ENCODE measurements at places on chromosomes 2 and 18. TPM values are rescaled to one million over a fixed set of nuclear protein-coding genes. Genes with fewer than 3 reads are reported as not detected.

DNA sequence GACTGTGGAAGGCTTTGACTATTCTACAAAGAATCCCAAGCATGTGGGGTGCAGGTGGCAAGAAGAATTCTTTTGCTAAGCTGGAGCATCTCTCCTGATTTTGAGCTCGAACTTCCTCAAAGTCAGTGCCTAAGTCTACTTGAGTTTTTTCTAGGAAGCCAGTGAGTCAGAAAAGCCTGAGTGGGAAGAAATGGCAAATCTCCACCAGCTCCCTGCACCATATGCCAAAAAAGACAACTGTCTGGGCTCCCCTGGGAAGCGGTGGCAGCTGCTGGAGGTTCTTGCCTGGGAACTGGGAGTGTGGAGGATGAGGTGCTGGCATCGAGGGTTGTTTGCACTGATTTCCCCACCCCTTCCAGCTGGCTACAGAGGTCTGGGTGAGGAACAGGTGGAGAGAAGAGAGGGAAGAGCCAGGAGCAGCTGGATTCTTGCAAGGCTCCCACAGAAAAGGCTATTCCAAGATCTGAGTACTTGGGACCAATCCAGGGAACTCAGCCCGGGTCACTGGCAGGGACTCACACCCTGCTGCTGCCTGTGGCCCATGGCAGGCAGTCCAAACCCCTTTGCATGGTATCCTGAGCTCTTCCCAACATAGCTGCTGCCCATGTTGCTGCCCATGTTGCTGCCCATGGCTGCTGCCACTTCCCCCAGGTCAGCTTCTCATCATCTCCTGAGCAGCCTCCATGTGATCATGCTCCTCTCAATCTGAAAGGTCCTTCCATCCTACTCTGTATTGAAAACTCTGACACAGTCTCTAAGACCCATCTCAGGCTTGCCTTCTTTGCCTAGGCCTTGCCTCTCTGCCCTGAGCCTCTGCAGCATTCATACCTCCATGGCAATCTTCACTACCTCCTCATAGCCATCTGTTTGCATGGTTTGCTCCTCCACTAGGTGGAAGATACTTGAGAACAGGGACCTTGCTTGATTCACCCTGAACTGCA lies 128.3 kb upstream of the SPATS2L start:
- H3K27me3 ChIP-seq = peaks cover 6% of the 10 kb centered on the region
- no peaks in the 10 kb centered on the region for H3K4me1 ChIP-seq
- no peak for DNase-seq
- H3K4me3 ChIP-seq = no peak overlapping the region
- H3K36me3 ChIP-seq = no peaks in the 10 kb centered on the region

DNA sequence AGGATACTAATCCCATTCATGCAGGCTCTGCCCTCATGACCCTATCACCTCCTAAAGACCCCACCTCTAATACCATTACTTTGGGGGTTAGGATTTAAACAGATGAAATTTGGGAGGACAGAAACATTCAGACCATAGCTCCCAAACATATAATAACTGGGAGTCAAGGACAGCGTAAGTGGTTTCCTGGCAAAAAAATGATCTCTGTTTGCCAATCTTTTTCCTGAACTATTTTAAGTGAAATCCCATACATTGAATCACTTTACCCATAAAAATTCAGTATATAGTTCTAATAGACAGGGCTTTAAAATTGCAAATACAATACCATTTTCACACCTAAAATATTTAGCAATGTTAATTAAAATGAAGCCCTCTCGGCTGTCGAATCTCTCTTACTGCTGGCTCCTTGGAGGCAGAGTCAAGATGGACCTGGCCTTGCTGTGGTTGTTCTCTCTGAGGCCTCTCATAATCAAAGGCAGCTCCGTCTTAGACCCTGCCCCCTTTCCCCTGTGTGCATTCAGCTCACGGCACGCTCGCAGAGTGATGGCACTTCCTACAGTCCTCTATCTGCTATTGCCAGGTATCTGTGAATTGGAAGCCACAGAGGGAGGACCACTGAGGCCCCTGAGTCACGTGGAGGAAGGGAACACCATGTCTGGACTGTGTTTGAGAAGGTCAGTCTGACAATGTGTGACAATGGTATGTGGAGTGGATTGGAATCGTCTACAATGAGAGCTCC lies 132.3 kb downstream of the UXS1 start:
- DNase-seq = no peak
- no peak overlapping the region for H3K27ac ChIP-seq
- H3K4me1 ChIP-seq = peaks cover 10% of the 10 kb centered on the region
- H3K27me3 ChIP-seq = peaks cover 15% of the 10 kb centered on the region
- H3K36me3 ChIP-seq = no peaks in the 10 kb centered on the region

DNA sequence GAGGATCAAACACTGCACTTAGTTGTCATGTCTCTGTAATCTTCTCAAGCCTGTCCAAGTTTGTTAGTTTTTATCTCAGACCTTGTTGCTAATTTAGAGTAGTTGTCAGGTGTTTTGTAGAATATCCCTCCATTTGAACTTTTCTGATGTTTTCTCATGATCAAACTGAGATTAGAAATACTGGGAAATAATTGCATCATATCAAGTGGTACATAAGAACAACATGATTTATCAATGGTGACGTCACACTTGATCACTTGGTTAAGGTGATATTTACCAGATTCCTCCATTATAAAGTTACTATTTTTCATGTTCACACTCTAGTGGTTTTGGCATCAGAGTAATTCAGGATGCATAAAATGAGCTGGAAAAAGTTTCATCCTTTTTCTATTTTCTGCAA lies 1182.4 kb upstream of the ZEB2 start:
- no peak overlapping the region for H3K4me3 ChIP-seq
- no peaks in the 10 kb centered on the region for H3K27me3 ChIP-seq
- no peaks in the 10 kb centered on the region for H3K36me3 ChIP-seq
- DNase-seq = no peak
- H3K27ac ChIP-seq = no peak overlapping the region
- H3K4me1 ChIP-seq = no peaks in the 10 kb centered on the region

GRCh38 chr2:174106736-174107135 lies 141.6 kb upstream of the SP3 start:
- H3K27ac ChIP-seq = no peak overlapping the region
- no peaks in the 10 kb centered on the region for H3K27me3 ChIP-seq
- H3K4me3 ChIP-seq = no peak overlapping the region
- H3K4me1 ChIP-seq = no peaks in the 10 kb centered on the region
- no peaks in the 10 kb centered on the region for H3K36me3 ChIP-seq

DNA sequence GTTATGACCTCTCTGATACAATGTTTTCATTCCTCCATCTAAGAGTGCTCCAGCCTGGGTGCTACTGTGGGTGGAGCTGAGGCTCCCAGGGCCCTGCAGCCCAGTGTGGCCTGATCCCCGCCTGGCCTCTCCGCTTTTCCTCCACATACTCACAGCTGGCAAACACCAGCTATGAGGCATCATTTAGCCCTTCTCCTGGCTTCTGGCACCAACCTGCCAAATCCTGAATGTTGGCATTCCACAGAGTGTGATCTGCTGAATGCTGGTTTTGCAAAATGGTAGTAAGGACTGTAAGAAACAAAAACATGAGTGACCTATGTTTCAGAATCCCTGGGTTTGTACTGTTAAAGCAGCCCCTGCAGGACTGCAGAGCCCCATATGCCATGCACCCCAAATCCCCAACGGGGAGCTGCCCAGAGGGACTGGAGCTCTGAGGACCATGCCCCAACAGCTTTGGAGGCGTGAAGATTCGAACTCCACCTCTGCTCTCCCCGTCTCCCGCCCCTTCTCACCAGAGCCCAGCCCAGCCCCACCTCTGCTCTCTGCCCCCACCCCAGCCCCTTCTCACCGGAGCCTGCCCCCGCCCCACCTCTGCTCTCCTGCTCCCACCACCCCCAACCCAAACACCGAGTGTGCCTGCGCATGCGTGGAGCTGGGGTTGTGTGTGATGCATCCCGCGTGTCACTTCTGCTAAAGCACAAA lies 4.2 kb downstream of the SLC66A2 start:
- peaks cover 47% of the 10 kb centered on the region for H3K4me1 ChIP-seq
- DNase-seq = peak; percentile 59
- peaks cover 4% of the 10 kb centered on the region for H3K27me3 ChIP-seq
- no peak overlapping the region for H3K4me3 ChIP-seq
- H3K36me3 ChIP-seq = peaks cover 22% of the 10 kb centered on the region

GRCh38 chr2:85383850-85384249 lies 26.3 kb downstream of the CAPG start:
- H3K4me1 ChIP-seq = no peaks in the 10 kb centered on the region
- no peak for DNase-seq
- H3K36me3 ChIP-seq = peaks cover 3% of the 10 kb centered on the region
- H3K27me3 ChIP-seq = no peaks in the 10 kb centered on the region
- H3K4me3 ChIP-seq = no peak overlapping the region

- no peaks in the 10 kb centered on the region for H3K36me3 ChIP-seq
- no peaks in the 10 kb centered on the region for H3K27me3 ChIP-seq
Measured at GRCh38 chr2:201854841-201855240, 48.5 kb downstream of the CDK15 start.

DNA sequence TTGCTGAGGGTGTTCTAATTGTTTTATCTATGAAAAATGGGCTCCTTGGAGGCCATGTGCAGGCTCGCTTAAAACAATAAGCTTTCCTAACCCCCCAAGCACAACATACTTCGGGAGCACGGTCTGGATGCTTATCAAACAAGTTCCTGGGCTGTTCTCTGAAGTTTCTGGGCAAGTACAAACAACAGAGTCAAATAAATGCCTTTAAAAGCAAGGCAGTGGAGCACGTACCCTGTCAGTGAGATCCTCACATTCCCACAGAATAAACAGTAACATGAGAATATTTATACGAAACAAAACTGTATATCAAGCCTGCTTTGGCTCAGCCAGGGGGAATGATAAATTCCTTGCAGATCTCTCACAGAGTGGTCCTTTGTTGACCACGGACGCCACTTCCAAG lies 44.8 kb downstream of the FTCDNL1 start:
- no peaks in the 10 kb centered on the region for H3K4me1 ChIP-seq
- no peak overlapping the region for H3K4me3 ChIP-seq
- no peak overlapping the region for H3K27ac ChIP-seq
- DNase-seq = no peak

DNA sequence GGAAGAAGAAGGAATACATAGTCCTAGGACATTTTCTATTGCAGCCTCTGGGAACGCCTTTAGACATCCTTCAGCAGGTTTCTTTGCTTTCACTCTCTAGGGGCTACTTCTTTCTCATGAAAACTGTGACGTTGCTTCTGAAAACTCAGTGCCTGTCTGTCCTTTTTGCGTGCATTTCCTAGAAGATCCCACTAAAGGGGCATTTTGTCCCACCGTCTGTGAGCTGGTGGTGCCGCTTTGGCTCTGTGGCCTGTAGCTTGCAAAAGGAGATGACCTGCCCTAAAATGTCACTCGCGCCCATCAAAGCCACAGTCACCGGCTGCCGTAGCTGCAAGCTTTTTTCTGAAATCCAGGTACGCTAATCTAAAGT lies 579 bp downstream of the STAT4 start:
- DNase-seq = no peak
- peak overlapping the region; percentile 77 for H3K27ac ChIP-seq
- H3K4me1 ChIP-seq = no peaks in the 10 kb centered on the region
- no peaks in the 10 kb centered on the region for H3K27me3 ChIP-seq
- no peaks in the 10 kb centered on the region for H3K36me3 ChIP-seq
- peak overlapping the region; percentile 56 for H3K4me3 ChIP-seq

- H3K36me3 ChIP-seq = no peaks in the 10 kb centered on the region
- H3K27me3 ChIP-seq = no peaks in the 10 kb centered on the region
- no peak for DNase-seq
- H3K4me1 ChIP-seq = no peaks in the 10 kb centered on the region
- H3K4me3 ChIP-seq = no peak overlapping the region
- no peak overlapping the region for H3K27ac ChIP-seq
Measured at GRCh38 chr2:129460299-129461198, 518.9 kb upstream of the RAB6C start.

DNA sequence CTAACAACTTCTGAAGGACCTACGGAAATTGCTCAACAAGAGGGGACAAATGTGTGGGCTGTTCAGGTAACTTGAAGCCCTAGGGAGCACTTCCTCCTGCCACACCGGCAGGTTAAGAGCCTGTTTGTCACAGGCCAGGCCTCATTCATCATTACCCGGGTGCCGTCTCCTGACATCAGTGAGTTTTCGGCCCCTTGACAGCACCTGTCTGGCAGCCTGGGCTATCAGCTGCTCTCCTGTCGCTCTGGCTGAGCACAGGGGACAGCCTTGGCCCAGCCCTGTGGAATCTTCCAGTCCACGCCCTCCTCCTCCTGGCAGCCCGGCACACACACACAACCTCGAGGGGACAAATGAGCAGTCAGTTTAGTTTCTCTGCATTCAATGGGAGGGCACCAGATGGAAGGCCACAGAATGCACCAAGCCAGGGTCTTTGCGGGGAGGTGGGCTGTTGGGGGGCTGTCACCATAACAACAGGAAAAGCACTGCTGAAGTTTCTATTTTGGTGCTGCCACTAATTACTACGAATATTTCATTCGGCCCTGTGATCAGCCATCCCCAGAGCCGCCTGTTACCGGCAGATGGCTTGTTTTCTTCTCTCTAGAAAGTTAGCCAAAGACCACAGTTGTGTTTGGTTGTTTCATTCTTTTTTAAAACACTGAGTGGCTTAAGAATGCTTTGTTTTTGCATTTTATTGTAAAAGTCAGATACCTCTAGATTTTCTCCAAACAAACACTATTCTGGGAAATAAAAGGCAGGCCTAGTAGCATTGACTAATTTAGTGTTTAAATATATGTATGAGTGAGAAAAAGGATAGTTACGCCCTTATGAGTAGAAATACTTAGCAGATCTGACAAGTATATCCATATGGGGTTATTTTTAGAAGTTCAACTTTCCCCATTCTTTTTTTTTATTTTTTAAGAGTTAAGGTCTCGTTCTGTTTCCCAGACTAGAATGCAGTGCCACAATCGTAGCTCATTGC lies 189.9 kb upstream of the NDUFV2 start:
- no peak overlapping the region for H3K4me3 ChIP-seq
- no peak overlapping the region for H3K27ac ChIP-seq
- H3K27me3 ChIP-seq = no peaks in the 10 kb centered on the region
- no peaks in the 10 kb centered on the region for H3K36me3 ChIP-seq
- H3K4me1 ChIP-seq = no peaks in the 10 kb centered on the region

DNA sequence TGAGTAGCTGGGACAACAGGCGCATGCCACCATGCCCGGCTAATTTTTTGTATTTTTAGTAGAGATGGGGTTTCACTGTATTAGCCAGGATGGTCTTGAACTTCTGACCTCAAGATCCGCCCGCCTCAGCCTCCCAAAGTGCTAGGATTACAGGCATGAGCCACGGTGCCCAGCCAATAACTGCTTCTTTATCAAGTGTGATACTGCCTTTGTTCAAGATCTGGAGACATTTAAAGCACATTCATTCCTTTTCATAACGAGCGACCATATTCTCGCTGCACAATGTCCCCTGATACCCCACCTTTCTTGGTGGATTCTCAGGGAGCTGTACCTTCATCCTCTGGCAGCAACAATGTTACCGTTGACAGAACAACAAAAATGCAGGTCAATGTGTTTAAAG lies 75.4 kb downstream of the PIEZO2 start:
- no peaks in the 10 kb centered on the region for H3K27me3 ChIP-seq
- no peaks in the 10 kb centered on the region for H3K4me1 ChIP-seq

The TXNDC2 gene
- 0.08 TPM for polyA plus RNA-seq

The SNRNP27 gene
- 64.5 TPM for polyA plus RNA-seq

The TLK1 gene
- 35.5 TPM for polyA plus RNA-seq

The GPR155 gene
- 4.2 TPM for polyA plus RNA-seq

The REG1B gene
- not detected for polyA plus RNA-seq

The IL18R1 gene
- 3.8 TPM for polyA plus RNA-seq

The ARHGAP15 gene
- 48.3 TPM for polyA plus RNA-seq

The KRTCAP3 gene
- polyA plus RNA-seq = 14.2 TPM

Data from left lung (tissue), 14 donors.